ENCODE measurements at places on chromosomes 1 and 21.
A peak's percentile ranks its signal among the peaks of the same experiment; 100 is the strongest.

GRCh38 chr1:3029481-3029961 is 8.3 kb downstream of the ACTRT2 start:
- no peak for DNase-seq

DNA sequence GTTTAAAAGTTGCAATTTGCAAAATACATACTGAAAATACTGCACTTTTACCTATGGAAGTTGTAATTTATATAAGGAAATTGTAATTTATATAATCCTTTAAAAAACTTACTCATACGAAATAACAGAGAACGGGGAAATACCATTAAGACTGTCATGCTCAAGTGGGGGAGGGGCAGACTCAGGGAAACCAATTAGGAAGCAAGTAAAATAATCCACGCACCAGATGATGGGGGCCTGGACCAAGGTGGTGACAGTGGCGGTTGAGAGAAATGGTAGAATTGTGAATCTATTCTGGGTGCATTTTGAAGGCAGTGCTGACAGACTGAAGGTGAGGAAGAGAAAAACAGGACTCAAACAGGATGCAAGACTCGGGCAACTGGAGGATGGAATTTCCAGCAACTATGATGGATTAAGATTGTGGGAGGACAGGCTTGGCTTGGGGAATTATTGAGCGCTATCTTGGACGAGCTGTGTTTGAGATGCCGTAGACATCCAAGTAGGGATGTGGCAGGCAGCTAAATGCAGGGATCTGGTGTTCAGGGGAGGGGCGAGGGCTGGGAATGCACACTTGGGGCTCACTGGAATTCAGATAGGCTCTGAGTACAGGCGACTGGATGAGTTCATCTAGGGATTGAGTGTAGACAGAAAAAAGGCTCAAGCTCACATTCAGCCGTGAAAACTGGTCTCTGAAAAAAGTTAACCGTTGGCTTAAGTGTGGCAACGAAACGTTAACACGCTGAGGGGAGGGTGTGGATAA is 977 bp downstream of the LCA5L start:
- no peak for DNase-seq

DNA sequence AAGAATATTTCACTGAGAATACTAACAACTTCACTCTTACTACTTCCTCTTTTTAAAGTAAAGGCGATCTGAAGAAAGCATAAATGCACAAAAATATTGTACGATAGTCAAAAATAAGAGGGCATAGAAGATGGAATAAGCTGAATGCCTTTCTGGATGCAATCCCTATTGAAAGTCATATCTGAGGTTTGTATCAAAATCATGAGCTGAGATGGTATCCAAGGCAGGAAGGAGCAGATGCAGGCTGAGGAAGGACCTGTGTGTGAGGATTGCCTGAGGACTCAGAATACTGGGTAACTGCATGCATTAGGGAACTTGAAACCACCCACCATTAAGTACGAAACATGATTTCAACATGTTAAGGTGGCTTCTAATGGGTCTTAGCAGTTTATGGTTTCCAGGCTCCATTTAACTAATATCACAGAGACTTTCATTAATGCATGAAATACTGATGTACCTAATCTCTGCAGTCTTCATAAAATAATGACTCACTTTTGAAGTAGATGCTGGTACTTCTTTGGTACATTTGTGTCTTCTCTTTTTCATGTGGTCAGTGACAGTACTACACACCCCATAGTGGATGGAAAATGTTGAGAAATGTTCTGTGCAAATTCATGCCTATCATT is 29.6 kb upstream of the RGS1 start:
- DNase-seq = no peak

GRCh38 chr1:203328714-203329122 is 22.2 kb downstream of the FMOD start:
- no peak for DNase-seq

DNA sequence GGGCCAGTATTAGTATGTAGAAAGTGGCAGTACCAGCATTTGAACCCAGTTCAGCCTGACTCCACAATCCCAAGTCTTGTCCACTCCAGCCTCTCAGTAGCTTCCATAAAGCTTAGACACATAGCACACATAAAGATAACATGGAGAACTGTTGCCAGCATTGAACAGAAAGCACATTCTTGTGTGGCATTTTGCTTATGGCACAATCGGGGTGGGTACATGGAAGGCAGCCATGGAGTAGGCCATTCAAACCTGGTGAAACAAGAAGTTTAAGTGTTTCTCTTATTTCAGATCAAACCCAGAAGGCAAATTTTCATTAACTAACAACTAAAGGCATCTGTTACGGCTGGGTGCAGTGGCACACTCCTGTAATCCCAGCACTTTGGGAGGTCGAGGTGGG is 102.7 kb downstream of the HIVEP3 start:
- DNase-seq = no peak

GRCh38 chr1:74197255-74197654 is 721 bp downstream of the LRRIQ3 start:
- DNase-seq = no peak

- no peak for DNase-seq
Observed at GRCh38 chr1:222243902-222244301, 304.0 kb downstream of the HHIPL2 start.

DNA sequence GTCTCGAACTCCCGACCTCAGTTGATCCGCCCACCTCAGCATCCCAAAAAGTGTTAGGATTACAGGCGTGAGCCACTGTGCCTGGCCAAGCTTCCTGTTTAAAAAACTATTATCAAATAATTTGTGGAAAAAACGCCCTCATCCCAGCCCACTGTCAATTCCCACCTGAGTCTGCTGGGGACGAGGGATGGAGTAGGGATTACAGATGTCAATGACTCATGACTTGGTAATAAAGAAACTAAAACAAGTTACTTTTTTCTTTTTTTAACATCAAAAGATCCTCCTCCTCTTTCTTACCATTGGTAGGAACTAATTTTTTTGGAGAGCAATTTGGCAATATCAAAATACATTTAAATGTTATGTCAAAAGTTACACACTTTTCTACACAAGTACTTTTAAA is 9.7 kb downstream of the CNN3 start:
- no peak for DNase-seq

GRCh38 chr1:158040323-158040722 is 46.9 kb downstream of the KIRREL1 start:
- DNase-seq = no peak

- no peak for DNase-seq
Observed at GRCh38 chr1:64155278-64155677, 48.1 kb upstream of the UBE2U start.

- no peak for DNase-seq
Observed at GRCh38 chr1:156928043-156928602, 7.7 kb downstream of the LRRC71 start.

GRCh38 chr1:168422203-168422847 is 121.5 kb downstream of the XCL2 start:
- DNase-seq = no peak

- DNase-seq = no peak
Observed at GRCh38 chr1:70169018-70169839, 36.1 kb downstream of the LRRC40 start.

GRCh38 chr1:31483012-31483946 is 70.3 kb downstream of the SERINC2 start:
- DNase-seq = no peak

- DNase-seq = no peak
Observed at GRCh38 chr21:40729761-40730425, 117.1 kb downstream of the DSCAM start.

GRCh38 chr1:221459558-221459957 is 282.3 kb downstream of the DUSP10 start:
- no peak for DNase-seq

- DNase-seq = no peak
Observed at GRCh38 chr1:229087339-229087738, 183.6 kb upstream of the RAB4A start.

DNA sequence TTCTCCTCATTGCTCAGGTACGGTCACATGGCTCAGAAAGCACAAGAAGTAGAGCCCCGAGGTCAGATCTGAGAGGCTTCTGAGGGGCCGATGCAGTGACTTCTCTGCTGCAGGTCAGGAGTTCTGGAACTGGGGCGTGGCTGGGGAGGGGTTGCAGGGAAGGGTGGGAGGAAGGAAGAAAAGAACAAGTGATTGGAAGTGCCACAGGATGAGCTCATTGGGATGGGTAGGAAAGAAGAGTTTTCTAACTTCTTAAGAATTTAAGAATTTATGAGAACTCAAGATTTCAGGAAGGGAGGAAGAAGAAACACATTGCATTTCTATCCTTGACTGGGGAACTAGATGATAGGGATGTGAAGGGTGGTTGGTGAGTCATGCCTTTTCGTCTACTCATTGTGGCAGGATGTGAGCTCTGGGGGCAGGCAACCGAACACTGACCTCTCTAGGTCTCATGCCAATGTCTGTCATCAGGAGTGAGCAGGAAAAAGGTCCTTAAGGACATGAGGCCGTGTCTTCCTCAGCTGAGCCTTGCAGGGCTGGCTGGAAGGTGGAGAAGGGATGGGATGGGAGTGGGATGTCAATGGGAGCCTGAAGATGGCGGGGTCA is 497 bp downstream of the FCRLB start:
- DNase-seq = no peak

GRCh38 chr1:44460107-44460882 is 55.2 kb downstream of the RNF220 start:
- no peak for DNase-seq

- no peak for DNase-seq
Observed at GRCh38 chr1:55697997-55698535, 482.9 kb upstream of the USP24 start.

GRCh38 chr1:194517567-194517966 is 1331.2 kb upstream of the B3GALT2 start:
- DNase-seq = no peak

- DNase-seq = no peak
Observed at GRCh38 chr21:40852563-40852962, 5.6 kb upstream of the DSCAM start.

DNA sequence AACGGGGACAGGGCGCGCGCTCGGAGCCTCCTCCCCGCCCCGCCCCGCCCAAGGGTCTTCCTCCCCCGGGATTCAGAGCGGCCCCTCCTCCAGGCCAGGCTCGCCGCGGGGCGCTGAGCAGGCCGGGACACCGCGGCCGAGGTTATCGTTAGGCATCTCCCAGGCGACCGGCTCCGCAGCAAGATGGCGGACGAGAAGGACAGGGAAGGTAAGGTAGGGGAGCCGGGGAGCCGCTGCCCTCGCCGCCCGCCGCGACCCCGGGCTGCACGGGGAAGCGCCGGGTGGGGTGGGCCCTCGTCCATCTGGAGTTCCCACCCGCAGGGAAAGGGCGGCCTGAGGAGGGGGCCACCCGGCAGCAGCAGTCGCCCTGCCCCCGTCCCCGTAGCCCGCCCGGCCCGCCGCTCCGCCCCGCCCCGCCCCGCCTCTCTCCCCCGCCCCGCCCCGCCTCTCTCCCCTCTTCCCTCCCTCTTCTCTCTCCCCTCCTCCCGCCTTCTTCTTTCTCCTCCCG is 105.9 kb upstream of the HNRNPU start:
- no peak for DNase-seq

- no peak for DNase-seq
Observed at GRCh38 chr21:41632748-41633475, 125.0 kb upstream of the TMPRSS2 start.

DNA sequence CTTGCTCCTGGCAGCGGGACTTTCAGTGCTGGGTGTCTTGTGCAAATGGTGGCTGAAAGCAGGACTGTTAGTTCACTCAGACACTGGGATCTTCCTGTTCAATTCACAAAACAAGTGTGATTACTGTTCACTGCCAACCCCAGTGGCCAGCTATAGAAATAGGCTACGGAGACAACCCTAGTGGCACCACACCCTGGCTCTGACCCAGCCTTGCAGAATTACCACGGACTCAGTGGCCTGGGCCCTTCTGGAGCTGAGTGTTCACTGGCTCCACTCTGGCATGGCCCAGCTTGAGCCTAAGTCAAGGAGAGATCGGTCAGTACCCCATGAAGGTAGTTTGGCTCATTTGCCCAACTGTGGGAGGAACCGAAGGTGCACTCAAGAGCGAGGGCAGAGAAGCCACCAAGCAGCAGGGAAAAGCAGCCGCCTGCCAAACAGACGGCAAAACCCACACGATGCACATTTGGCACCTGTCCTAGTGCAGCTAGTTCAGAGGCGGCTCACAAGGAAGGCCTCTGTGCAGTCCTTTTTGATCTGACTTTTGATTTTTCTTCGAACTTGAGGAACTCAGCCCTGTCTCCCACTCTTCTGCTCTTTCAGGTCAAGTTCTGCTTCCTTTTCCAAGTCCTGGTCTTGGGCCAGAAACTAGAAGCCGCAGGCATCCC is 5.9 kb downstream of the KIAA2013 start:
- DNase-seq = no peak

- DNase-seq = peak; percentile 77
Observed at GRCh38 chr1:1677718-1678580, 14.6 kb downstream of the SLC35E2B start.

DNA sequence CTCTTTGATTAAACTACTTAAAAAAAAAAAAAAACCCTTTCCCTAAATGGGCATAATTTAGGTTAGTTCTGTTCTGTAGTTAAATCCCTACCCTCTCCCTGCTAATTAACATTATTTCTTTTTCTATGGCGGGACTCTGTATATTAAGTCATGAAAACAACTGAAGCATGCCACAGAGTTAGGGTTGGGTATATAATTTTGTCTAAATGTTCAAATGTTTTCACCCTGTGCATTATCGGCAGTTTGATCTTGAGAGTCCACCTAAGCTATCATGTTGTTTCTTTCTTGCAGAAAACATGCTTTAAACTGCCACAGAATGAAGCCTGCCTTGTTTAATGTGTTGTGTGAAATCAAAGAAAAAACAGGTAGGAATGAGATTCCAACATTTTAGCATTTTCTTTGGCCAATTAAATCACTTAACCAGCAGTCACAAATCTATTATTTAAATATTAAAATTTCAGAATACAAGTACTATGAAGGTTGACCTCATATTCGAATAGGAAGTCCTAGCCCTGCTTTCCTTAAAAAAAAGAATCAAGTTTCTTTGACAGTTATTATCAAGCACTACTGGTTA is 4.0 kb downstream of the PBX1 start:
- DNase-seq = no peak

DNA sequence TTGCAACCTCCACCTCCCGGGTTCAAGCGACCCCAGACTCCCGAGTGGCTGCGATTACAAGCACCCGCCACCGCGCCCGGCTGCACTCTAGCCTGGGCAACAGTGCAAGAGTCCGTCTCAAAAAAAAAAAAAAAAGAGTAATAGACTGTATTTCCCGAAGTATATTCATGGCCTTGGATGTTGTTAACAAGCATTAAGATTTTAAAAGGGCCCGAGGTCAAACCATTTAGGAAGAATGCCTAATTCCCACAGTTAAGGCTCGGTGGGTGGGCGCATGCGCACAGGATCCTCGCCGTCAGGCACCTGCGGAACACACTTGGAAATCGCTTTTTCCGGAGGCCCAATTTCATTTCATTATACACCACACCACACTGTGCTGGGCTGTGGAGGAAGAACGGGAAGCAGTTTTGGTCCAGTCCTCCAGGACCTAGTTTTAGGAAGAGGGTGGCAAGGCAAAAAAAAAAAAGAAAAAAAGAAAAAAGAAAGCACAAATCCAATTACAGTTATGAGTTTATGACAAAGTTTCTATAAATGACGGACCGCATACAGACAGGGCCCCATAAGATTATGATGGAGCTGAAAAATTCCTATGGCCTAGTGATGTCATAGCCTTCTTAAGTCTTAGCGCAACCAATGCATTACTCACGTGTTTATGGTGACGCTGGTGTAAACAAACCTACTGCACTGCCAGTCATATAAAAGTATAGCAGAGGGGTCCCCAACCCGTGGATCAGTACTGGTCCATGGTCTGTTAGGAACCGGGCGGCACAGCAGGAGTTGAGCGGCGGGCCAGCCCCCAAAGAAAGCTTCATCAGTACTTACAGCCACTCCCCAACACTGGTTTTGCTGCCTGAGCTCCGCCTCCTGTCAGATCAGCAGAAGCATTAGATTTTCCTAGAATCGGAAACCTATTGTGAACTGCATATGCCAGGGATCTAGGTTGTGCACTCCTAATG is 38.2 kb downstream of the H3-3A start:
- DNase-seq = peak; percentile 37

GRCh38 chr1:53303726-53304515 is 23.9 kb downstream of the LRP8 start:
- DNase-seq = no peak

Data from GM12891 (cell line).